RWPE2 (cell line): ENCODE measurements at places on chromosomes 7 and 10.

GRCh38 chr7:127673902-127674301, 21.9 kb downstream of the SND1 start:
- H3K4me1 ChIP-seq: peaks cover 10% of the 10 kb centered on the region
- peaks cover 87% of the 10 kb centered on the region for H3K36me3 ChIP-seq
- no peak for DNase-seq
- H3K27ac ChIP-seq: peak overlapping the region; percentile 9
- no peak overlapping the region for H3K4me3 ChIP-seq
- no peaks in the 10 kb centered on the region for H3K27me3 ChIP-seq

DNA sequence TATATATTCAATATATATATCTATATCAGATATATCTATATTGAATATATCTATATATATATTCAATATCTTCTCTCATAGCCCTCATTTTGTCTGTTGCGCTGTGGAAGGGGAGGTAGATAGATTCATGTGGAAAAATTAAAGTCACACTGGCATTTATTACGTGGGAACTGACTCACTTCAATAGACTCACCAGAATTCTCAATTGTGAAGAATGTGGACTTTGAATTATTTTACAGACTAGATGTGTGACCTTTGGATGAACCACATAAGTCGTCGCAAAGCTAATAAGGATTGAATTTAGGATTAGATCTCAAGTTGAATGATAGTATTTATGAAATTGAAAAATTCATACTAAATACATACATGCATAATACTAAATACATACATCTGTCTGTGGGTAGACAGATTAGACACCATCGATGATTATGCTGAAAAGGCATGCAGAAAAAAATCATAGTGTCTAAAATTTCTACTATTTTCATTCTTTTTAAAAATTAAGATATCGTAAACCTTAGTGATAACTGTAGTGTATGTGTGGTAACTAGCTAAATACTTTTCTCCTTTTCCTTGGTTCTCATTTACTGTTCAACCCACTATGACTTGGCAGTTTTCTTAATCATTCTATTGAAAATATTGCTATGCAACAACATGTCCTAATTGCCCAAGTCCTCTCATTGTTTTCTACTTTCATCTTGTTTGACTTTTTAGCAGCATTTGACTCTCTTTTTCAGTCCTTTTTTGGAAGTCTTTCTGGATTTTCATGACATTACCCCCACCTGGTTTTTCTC, 61.8 kb upstream of the A1CF start:
- no peaks in the 10 kb centered on the region for H3K27me3 ChIP-seq
- H3K36me3 ChIP-seq: no peaks in the 10 kb centered on the region
- H3K4me1 ChIP-seq: no peaks in the 10 kb centered on the region
- no peak overlapping the region for H3K27ac ChIP-seq
- DNase-seq: no peak

DNA sequence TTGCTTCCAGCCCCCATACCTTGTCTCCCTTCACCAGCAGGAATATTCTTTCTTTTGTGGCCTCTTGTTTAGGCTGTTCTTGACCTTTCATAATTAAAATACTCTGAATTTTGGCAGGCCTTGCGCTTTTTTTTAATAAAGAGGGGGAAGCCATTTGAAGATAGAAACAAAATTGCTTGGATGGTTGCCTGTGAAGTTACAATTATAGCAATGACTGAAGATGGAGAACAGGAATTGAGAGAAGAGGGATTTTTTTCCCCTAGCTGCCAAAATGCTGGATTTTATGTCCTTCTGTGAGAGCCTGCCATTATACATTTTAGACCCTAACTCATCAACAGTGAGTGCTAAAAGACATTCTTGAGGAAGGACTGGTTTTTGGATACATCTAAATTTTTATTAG, 24.8 kb downstream of the FGFBP3 start:
- no peak overlapping the region for H3K4me3 ChIP-seq
- no peaks in the 10 kb centered on the region for H3K36me3 ChIP-seq
- H3K4me1 ChIP-seq: peaks cover 14% of the 10 kb centered on the region
- no peaks in the 10 kb centered on the region for H3K27me3 ChIP-seq
- DNase-seq: no peak
- H3K27ac ChIP-seq: no peak overlapping the region

- H3K4me3 ChIP-seq: no peak overlapping the region
- H3K27ac ChIP-seq: no peak overlapping the region
- H3K4me1 ChIP-seq: peaks cover 7% of the 10 kb centered on the region
- no peaks in the 10 kb centered on the region for H3K36me3 ChIP-seq
Measured at GRCh38 chr7:27361522-27361921, 118.9 kb downstream of the EVX1 start.

DNA sequence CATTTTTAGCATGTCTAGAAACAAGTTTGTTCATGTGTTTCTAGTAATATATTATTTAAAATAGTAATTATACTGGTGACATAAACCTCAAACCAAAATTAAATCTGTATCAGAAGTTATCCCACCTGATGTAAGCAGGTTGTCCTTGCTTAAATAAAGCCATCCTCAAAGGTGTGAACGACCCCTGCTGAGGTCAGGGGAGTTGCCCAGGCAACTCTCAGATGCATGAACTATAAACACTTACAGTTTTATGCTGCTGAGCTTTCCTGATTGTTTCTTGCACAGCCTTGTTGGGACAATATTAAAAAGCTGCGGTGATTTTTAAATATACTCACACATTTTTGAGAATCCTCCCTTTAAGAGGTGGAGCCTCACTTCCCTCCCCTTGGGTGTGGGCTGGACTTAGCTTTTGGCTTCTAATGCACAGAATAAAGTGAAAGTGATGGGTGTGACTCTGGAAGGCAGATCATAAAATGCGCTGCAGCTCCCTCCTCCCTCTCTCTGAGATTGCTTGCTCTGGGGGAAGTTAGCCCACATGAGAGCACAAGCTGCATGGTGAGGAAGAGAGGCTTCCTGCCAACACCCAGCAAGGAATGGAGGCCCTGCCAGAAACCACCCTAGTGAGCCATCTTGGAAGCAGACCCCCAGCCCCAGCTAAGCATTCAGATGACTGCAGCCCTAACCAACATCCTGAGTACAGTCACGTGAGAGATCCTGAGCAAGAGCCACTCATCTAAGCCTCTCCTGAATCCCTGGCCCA, 152.7 kb downstream of the SKIDA1 start:
- DNase-seq: peak; percentile 71
- H3K4me3 ChIP-seq: no peak overlapping the region
- H3K27me3 ChIP-seq: no peaks in the 10 kb centered on the region
- peaks cover 26% of the 10 kb centered on the region for H3K4me1 ChIP-seq

- H3K4me3 ChIP-seq: no peak overlapping the region
- no peaks in the 10 kb centered on the region for H3K36me3 ChIP-seq
- H3K4me1 ChIP-seq: no peaks in the 10 kb centered on the region
- peaks cover 23% of the 10 kb centered on the region for H3K27me3 ChIP-seq
- H3K27ac ChIP-seq: no peak overlapping the region
Measured at GRCh38 chr7:1593091-1593866, 23.4 kb upstream of the PSMG3 start.

DNA sequence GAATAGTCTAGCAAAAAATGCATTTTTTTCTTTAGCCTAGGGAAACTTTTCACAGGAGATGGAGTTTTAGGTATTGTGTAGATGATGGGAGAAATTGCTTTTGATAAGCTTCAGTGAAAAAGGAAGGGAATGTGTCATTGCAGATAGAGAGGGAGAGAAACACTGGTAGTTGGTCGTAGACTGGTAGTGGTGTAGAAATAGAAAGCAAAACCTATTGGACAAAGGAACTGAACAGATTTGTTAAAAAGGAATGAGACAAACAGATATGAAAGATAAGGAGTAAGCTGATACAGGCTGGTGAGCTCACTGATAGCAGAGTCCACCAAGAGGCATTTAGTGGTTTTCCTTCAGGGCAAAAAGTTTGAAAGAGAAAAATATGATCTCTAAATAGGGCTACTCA, 94.3 kb downstream of the ZEB1 start:
- no peak overlapping the region for H3K27ac ChIP-seq
- DNase-seq: no peak
- H3K4me3 ChIP-seq: no peak overlapping the region
- no peaks in the 10 kb centered on the region for H3K4me1 ChIP-seq

GRCh38 chr10:80988755-80989154, 451.1 kb downstream of the SH2D4B start:
- H3K4me1 ChIP-seq: no peaks in the 10 kb centered on the region
- peaks cover under 1% of the 10 kb centered on the region for H3K27me3 ChIP-seq
- no peak for DNase-seq
- H3K4me3 ChIP-seq: no peak overlapping the region

- H3K27ac ChIP-seq: no peak overlapping the region
- H3K36me3 ChIP-seq: no peaks in the 10 kb centered on the region
- no peaks in the 10 kb centered on the region for H3K27me3 ChIP-seq
Measured at GRCh38 chr7:10874666-10875065, 99.0 kb upstream of the PHF14 start.
